Activated T-cell treated with anti-CD3 and anti-CD28 coated beads, Interleukin-2, amount 50 U/mL, for 72 hours (primary cell): ENCODE measurements at places on chromosomes 5 and 9.

DNA sequence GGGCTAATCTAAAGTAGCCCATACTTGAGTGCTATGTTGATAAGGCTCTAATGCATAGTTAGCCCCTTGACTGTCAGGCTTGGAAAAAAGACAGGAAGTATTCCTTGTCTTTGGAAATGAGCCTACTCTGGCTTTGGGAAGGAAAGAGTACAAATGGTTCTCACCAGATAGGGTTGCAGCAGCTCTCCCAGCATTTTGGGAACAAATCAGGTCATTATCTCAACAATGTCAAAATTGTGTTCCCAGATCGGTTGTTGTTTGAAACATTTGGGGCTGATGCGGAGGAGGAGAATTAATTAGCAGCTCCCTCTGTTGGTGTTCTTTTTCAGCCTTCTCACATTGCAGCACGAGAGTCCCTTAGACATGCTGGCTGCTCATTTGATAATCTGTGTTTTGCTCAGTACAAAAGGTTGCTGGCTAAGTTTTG, 294.7 kb upstream of the DMRT1 start:
- DNase-seq, result no peak

- DNase-seq, result no peak
Measured at GRCh38 chr9:93094658-93095204, 1.3 kb upstream of the CARD19 start.

- DNase-seq, result no peak
Measured at GRCh38 chr9:99369327-99369722, 147.2 kb downstream of the SEC61B start.

- DNase-seq, result no peak
Measured at GRCh38 chr5:85278193-85278592, 893.5 kb upstream of the EDIL3 start.

GRCh38 chr5:109167586-109167985, 242.2 kb downstream of the PJA2 start:
- no peak for DNase-seq

- DNase-seq, result no peak
Measured at GRCh38 chr9:3960661-3961144, 339.2 kb downstream of the GLIS3 start.

DNA sequence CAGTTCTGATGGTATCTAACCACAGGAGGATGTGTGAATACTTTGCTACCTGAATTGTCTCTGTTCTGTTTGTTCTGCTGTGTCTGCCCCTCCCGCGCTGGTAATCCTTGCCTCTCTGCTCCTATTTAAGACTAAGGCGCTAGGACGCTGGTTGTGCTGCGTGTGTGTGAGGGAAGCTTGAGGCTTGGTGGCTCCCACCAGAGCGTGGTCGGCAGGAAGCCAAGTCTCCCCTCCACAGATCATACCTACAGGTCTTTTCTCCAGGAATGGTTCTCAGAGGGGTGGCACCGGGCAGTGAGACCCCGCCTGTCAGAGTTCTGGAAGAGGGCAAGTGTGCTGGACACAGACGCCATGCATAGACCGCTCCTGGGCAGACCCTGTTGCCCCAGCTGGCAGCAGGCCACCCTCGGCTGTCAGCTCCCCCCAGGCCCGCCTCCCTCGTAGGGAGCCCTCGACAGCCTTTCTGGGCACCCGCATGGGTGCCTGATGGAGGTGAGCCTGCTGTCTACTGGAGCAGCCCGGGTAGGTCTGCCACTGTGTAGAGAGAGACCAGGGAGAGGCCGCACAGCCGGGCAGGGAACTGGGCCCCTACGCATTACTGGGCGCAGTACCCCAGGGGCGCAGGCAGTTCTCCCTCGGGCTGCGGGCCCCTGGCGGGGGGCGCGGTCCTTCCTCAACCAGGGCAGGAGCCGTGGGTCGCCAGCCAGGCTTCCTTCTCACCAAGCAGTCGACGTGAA, 53.4 kb upstream of the ROR2 start:
- DNase-seq, result no peak

DNA sequence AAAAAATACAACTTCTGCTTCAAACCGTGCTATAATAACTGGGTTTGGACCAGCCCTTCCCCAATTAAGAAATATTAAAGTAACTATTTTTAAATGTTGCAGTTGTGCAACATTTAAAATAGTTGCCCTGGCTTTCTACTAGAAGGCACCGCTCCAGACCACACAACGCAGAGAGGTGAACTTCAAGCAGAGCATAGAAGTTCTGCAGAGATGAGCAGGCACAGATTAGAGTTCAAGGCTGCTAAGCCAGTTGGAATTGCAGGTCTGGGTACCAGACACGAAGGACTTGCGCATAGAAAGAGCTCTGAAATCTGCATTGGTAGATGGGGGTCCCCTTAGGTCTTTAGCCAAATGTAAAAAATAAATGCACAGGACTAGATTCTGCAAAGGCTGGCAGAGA, 58.7 kb upstream of the GALNT10 start:
- DNase-seq, result no peak

DNA sequence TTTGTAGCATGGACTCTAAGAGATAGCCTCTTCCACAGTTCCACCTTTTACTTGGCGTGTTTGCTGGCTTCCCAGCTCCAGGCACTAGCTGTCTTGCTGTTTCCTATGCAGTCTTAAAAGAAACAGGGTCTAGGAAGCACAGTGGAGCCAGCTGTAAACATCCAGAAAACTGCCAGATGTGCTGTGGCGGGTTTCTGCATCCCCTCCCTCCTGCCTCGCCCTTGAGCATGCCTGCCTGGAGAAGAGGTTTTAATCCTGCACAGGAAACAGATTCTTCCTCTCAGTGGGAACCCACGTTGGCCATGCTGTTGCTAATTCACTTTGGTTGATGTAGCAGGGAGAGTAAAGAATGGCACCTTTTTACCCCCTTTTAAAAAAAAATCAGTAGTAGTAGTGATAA, 121.3 kb downstream of the RPS23 start:
- DNase-seq, result no peak

DNA sequence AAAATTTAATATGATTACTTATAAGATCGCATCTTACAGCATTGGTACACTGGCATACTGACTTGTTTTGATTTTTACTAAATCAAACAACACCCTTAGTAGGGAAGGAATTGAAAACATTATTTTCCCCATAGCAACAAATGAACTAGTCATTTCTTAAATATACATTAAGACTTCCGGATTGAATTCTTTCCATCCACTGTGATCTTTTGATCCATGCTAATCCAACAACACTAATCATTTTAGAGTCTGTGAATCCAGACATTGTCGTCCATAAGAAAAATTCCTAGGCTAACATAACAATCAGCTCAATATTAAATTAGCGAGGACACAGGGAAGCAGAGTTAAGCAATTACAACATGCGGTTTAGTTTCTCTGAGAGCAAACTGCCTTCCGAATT, 21.6 kb upstream of the ERAP1 start:
- no peak for DNase-seq

- DNase-seq, result no peak
Measured at GRCh38 chr9:83061990-83062650, 822 bp downstream of the RASEF start.

GRCh38 chr5:79834754-79835714, 145.4 kb downstream of the CMYA5 start:
- DNase-seq, result no peak

GRCh38 chr9:92032891-92033290, 82.3 kb downstream of the SPTLC1 start:
- DNase-seq, result no peak

- DNase-seq, result peak; percentile 4
Measured at GRCh38 chr9:75889977-75890471, 449 bp upstream of the PCSK5 start.

DNA sequence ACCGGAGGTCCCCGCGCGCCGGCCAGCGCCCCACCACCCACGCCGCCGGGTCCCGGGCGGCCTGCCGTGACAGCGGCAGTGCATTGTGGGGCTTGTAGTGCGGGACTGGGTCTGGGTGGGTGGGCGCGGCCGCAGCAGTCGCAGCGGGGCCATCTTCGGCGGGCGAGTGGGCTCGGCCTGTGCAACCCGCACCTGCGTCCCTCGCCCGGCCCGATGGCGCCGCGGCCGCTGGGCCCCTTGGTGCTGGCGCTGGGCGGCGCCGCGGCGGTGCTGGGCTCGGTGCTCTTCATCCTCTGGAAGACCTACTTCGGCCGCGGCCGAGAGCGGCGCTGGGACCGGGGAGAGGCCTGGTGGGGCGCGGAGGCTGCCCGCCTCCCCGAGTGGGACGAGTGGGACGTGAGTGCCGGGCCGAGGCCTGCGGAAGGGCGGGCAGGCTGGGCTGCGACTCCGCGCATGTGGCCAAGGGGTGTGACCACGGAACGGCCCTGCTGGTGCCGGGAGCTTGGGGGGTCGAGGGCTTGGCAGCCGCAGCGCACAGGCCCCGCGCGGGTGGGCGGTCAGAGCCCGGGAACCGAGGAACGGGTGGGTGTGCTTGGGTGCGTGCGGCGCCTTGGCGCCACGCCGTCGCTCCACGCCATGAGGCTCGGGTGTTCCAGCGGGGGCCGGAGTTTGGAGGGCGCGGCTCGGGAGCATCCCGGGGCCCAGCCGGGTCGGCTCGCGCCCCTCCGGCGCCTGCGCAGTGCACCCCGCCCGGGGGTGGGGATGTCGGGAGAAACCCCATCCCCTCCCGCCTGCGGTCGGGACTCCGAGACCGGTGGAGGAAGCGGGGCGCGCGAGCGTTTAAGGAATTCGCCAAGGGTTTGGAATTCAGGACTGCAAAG, at the start of gene ARL10:
TSS of gene ARL10 (plus strand) at position 137 of the 881 bp plus-strand sequence. CDS start at position 214, 77 bp downstream.
- peak; percentile 76 for DNase-seq

DNA sequence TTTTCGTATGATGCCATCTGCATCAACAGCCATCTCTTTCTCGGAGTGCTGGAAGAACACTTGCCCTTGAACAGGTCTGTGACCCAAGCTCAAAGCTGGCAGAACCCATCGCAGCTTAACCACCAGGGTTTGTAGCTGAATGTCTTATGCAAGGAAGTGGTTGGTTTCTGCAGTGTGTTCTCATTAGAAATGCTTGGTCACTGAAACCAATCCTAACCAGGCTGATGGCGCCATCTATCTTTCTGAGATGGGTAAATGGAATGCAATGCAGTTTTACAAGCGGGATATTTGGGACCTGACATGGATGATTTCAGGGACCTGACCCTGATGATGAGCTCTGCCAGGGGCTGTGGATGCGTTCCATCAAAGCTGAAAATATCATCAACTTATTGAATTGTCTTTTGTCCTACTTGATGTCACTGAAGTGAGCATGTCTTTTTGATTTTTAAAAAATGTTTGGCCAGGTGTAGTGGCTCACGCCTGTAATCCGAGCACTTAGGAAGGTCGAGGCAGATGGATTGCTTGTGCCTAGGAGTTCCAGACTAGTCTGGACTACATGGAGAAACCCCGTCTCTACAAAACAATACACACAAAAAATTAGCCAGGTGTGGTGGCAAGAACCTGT, 28.7 kb downstream of the DMRT3 start:
- DNase-seq, result no peak

DNA sequence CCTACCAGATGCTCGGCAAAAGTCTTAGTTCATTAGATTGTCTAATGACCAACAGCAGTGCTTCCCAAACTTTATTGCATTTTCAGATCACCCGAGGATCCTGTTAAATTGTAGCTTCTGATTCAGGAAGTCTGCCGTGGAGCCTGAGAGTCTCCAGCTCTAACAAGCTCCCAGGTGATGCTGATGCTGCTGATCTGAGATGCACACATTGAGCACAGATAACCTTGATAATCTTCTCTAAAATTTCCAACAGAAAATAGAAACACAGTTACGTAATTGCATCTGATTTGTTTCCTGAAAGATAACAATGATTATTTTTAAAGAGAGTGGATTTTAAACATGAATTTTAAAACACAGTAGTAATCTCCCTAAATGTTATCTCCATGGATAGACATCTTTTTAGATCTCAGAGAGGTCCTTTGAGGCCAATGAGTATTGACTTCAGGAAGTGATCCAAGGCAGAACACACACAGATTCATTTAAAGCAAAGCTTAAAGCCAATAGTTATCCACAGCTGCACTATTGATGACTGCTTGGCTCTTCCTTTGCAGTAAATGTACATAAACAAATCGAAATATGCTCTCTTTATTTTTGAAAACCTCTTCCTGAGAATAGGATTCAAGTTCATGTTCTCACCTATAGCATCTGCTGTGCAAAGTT, 122.8 kb upstream of the TNPO1 start:
- DNase-seq, result no peak

GRCh38 chr5:91049800-91050199, 333.3 kb downstream of the ARRDC3 start:
- no peak for DNase-seq

DNA sequence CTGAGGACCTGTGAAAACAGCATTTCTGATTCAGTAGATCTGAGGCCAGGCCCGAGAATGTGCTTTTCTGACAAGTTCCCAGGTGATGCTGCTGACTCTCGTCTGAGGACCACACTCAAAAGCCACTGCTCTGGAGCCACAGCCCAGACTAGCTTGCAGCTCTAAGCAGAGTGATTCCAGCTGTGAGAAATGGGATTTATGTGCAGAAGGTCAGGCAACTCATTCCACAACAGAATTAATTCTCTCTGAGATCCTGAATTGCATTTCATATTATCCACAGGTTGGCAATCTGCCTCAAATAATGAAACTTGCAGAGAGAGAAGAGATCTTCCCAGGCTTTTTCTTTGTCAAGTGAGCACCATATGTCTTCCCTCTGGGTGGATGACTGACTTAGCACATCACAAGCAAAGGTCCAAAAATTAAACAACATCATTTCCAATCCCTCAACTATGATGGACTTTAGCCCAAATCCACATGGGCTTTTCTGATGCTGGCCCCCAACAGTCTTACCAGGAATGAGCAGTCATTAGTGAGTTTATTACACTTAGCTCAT, 140.2 kb downstream of the ALDH1A1 start:
- no peak for DNase-seq

DNA sequence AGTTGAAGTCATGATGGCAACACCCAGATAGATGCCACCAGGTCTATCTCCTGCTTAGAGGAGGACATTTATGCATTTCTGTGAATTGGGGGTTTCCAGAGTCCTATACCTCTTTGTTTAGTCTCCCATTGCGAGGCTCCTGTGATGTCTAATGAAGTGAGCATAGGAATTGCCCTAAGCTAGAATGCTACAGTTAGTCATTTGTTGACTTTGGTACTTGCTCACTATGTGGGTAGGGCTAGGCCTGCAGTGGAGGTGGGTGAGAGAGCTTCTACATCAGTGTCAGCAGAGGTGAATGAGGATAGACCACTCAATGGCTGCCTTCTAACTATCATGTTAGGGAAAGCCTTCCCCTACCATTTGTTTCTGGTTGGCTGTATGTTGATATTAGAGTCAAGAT, 173.3 kb upstream of the POC5 start:
- DNase-seq, result no peak

DNA sequence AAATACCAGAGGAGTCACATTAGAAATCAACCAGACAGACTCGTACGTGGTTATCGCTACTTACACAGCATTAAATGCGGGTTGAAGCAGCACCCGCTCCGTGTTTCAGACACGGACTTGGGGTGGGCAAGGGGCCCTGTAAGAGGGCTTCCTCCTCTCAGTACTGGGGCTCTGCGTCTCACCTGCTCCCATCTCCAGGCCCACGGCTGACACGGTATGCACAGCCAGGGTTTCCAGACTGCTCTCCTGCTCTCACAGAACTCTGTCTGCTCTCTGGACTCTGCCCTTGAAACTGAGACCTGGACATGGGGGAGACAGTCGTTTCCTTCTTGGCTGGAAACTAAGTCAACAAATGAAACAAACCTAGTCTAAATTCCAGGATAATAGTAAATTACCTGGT, 24.7 kb upstream of the RASGEF1C start:
- no peak for DNase-seq
